DND-41 (cell line): ENCODE measurements at places on chromosomes 7 and 10.

GRCh38 chr7:38127216-38128207 lies 50.5 kb upstream of the STARD3NL start:
- DNase-seq: no peak

DNA sequence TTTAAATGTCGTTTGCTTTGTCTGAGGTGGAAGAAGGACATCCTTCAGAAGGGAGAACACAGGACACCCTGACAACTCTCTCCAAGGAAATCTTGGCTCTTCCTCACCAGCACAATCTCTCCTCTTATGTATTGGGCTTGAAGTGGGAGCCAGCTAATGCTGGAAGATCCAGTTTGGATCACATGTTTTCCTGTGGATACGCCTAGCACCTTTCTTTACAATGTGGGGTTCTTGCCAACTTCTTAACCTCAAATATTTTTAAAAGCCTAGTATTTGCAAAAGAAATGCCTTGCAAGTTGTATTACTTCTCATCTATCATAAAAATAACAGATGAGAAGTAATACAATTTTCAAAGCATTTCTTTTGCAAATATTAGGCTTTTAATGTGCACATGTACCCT lies 76.4 kb downstream of the FRMD4A start:
- no peak for DNase-seq

DNA sequence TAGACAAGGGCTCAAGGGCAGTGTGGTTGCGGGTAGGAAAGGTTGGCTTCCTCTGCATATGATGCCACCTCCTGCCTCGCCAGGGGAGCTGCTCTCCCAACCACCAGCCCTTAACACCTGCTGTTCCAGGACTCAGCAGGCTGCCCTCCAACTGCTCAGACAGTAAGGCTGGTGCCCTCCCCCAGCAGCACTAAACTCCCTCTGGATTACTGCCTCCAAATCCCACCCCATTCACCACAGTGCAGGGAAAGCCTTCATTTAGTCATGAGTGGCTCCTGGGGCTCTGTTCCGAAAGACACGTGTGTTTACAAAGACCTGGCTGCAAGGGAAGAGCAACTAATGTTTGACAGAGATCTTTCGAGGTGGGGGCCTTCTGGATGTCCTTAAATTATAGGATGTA lies 437.2 kb upstream of the MKI67 start:
- no peak for DNase-seq

DNA sequence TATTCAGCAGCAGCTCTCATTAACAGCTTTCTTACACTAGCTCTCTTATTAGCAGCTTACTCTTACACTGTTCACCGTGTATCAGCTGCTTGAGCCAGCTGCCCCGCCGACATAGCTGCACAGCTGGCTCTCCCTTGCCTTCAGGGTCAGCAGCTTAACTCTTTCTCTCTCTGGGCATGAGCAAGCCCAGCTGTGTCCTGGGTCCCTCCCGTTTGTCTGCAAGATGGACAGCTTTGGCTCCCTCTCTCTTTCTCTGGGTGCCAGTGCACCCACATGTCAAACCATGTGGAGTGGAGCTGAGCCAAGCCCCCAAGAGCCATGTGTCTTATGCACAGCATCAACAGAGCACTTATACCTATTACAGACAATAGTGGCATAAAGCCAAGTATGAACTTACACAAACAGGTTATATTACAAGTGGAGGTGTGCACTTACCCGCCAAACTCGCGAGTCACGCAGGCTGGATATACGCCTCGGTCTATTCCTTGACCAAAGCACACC lies 35.7 kb upstream of the MTPAP start:
- peak; percentile 28 for DNase-seq

- no peak for DNase-seq
These were observed 50.1 kb downstream of the ADARB2 start for GRCh38 chr10:1687190-1687589.

GRCh38 chr10:35434533-35434932 lies 98.2 kb downstream of the CCNY start:
- no peak for DNase-seq

GRCh38 chr10:30759423-30759822 lies 129.9 kb upstream of the LYZL2 start:
- no peak for DNase-seq

DNA sequence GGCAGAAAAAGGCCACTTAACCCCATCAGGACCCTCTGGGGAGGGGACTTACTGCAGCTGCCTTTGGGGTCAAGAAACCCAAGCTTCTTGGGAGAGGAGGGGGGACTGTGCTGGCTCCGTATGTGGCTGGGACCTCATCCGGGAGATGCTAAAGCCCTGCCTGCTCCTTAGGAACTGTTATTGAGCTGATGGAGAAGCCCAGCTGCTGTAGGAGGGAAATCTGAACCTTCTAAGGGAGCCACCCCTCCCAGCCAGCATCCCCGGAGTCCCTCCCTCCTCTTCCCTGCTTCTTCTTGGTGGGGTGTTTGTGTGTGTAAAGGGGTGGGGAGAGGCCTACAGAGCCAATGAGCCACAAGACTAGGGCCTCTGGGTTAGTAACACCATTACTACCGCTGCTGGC lies 8.2 kb downstream of the KCNIP2 start:
- no peak for DNase-seq

GRCh38 chr10:132096223-132096622 lies 30.5 kb downstream of the JAKMIP3 start:
- DNase-seq: no peak

DNA sequence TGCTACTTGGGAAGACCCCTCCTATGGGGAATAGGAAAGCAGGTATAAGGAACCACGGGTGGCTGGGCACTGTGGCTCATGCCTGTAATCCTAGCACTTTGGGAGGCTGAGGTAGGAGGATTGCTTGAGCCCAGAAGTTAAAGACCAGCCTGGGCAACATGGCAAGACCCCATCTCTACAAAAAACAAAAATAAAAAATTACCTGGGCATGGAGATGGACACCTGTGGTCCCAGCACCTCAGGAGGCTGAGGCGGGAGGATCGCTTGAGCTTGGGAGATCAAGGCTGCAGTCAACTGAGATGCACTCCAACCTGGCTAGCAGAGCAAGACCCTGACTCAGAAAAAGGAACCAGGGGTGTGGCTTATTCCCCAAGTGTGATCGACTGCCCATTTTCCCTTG lies 986 bp upstream of the FSCN3 start:
- DNase-seq: no peak

- DNase-seq: no peak
These were observed 129.7 kb upstream of the VWC2 start for GRCh38 chr7:49643736-49644135.

- DNase-seq: no peak
These were observed 46.5 kb downstream of the ABLIM1 start for GRCh38 chr10:114611617-114612016.

DNA sequence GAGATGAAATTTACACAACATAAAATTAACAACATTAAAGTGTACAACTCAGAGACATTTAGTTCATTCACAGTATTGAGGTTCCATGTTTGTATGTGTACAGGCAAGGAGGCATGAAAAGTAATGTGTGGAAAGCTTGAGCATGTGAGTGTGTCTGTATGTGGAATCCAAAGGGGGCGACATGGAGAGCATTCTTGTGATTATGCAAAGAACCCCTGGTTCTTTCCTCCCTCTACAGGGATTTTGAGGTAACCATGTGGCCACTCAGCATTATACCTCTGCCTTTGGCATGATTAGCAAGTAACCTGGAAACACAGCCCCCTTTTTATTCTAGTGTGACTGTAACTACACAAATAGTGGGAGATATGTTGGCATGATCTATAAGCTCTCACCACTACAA lies 21.0 kb downstream of the OR2F1 start:
- DNase-seq: no peak

DNA sequence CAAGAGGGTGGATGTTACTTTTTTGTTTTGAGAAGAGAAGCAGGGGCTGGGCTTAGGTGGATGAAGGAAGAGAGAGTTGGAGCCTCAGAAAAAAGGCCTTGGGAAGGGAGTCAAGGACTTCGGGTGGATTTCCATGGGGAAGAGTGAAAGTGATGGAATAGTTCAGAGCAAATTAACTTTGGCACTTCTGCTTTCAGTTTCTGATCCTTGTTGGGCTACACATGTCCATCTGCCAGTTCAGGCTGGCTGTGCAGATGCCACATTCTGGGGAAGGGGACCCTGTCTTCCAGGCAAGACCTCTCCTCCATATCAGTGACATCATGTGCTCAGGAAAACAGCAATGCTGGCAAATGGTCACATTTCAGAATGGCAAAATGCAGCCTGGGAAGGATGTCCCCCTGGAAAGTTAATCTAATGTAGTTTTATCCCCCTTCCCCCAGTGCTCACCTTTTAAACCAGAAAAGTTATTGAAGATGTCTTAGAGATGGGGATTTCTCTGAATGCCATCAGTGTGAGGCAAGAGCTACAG lies 86.0 kb downstream of the WDFY4 start:
- no peak for DNase-seq

DNA sequence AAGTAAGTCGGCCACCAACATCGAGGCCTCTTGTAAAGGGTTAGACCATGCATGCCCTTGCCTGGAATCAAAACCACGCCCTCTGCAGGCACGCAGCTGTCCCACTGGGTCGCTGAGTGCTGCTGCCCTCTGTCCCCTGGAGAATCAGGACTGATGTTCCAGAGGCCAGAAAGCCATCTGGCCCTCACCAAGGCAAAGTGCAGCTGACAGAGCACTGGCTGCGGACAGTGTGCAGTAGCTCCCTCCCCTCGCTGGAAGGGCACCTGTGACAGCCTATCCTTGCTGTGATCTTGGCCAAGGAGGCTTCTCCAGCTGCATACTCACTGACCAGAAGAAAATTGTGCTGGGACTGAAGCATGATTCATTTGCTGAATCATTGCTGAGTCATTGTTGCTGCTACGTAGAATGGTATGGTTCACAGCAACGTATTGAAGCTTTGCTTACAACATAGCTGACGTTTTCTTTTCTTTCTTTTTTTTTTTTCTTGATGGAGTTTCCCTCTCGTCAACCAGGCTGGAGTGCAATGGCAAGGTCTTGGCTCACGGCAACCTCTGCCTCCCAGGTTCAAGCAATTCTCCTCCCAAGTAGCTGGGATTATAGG lies 30.4 kb downstream of the DDC start:
- no peak for DNase-seq

DNA sequence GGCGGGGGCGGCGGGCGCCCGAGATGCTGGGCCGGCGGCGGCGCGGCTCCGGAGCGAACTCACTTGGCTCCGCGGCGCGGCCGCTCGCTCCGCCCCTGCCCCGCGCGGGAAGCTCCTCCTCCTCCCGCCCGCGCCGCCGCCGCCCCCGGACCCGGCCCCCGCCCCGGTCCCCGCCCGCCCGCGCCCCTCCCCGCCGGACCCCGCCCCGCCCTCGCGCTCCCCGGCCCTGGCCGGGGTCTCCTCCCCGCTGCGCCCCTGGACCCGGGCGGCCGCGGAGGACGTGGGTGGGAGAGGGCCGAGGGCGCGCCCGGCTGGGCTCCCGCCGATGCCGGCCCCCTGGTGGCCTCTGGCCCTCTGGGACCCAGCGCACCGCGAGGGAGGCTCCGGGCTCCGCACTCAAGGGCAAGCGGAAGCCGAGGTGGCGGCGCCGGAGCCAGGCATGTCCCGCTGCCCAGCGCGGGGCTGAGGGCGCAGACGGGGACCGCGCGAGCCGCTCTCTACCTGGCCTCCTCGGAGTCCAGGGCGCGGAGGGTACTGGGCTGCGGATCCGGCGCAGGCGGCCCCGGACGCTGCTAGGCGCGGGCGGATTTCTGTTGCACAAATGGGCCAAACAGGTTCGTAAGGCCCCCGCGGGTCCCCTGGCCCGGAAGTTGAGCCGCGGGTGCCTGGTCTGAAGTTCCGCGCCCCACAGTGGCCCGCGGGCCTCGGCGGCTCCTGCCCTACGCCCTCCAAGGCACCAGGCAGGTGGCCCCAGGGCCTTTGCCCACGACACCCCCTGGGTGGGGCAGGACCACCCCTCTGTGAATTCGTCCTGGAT lies at the start of gene TCERG1L:
TSS of gene TCERG1L (minus strand) at position 61 of the 817 bp plus-strand sequence. CDS start 86 bp downstream, outside the sequence.
- no peak for DNase-seq

DNA sequence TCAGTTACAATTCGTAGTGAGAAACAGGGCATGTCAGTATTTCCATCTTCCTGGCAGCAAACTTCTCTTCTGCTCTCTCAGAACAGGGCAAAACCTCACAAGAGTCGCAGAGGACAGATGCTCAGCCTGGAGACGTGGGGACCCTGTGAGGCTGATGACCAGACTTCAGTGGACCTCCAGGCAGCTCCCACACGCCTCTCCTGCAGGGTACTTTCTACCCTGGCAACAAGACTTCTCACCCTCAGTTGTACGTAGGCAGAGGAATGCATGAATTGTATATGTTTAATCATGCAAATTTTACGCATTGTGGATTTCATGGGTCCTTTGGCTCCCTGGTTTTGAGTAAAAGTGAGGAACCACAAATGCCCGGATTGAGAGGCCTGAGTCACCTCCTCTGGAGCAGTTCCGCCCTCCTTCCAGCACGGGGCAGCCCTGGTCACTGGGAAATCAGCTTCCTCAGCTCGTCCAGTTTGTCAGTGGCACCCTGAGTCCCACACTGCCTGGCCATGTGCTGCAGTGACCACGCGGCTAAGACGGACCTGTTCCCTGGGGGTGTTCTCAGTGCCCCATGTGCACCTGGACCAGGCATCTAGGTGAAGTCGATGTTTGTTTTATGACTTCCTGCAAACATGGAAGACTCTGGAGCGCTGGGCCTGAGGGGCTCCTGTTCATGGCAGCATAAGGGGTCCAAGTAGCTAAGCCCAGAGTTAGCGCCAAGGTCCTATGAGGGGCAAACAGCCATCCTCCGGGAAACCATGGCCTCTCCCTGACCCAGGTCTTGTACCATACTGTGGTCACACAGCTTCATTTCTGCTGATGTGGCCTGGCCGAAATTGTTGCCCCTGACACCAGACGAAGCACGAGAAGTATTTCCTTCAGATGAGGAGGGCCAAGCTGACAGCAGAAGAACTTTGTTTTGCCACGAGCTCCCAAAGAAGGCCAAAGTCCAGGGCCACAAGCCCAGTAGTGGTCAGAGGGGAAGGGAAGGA lies 165.1 kb downstream of the TNS3 start:
- no peak for DNase-seq

GRCh38 chr7:66125052-66125694 lies 10.5 kb downstream of the CRCP start:
- DNase-seq: no peak

GRCh38 chr10:62196528-62196927 lies 72.1 kb downstream of the RTKN2 start:
- no peak for DNase-seq

- peak; percentile 79 for DNase-seq
These were observed 53.5 kb downstream of the AOAH start for GRCh38 chr7:36670585-36671431.

DNA sequence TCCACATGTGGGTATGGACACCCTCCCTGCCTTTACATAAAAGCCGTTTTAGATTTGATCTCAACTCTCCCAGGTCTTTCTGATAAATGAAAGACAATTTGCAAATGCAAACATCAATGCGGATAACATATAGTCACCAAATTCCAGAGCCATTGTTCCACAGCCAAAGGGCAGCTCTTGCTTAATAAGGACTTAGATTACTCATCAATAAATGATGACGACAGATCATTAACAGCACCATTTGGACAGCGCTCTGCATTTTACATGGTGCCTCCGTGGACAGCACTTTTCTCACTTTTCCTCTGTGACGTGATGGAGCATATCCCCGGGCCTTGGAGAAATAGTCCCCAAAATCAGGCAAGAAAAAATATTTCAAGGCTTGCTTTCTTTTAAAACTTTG lies 370.3 kb upstream of the CELF2 start:
- DNase-seq: no peak
